T-helper 2 cell treated with Interferon-gamma antibody and Interleukin-4, amounts not matched to agents 5 μg/mL and 100 μg/mL, for 36 hours (primary cell): ENCODE measurements at places on chromosomes 6 and 20.

GRCh38 chr6:156166093-156166492 lies 611.1 kb upstream of the ARID1B start:
- no peak for DNase-seq

DNA sequence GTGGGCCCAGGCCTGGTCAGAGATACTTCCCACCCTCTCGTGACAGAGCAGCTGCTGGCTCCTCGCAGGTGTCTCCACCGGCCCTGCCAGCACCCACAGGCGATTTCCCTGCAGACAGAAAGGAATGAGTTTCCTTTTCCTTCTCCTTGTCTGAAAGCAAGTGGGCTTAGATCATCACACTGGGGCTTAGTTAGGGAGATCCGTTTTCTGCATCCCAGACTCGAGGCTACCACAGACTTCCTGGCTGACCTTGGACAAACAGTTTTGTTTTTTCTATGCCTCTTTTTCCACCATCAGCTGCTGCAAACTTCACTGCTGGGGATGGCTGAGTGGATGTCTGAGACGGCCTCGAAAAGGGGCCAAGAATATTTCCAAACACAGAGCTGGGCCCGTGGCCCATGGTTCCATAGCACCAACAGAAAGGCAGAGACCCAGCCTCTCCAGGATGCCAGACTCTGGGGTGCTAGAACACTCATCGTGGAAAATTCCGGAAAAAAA lies 86.5 kb downstream of the BANF2 start:
- no peak for DNase-seq

DNA sequence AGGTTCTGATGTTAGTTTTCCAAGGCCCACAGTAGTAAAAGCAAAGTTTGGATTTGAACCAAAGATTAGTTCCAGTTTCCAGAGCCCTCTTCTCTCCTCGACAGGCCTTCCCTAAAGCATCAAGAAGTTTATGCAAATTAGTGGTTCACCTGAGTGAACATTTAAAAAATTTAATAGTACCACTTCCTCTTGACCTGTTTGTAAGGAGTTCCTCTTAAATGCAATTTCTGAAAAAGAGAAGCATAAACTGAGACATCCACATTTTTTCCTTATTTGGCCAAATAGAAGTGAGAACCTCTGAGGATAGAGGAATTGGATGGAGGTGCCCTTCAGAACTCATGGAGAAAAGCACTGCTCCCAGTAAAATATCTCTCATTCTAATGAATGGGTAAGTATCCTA lies 1.2 kb upstream of the DSE start:
- no peak for DNase-seq

DNA sequence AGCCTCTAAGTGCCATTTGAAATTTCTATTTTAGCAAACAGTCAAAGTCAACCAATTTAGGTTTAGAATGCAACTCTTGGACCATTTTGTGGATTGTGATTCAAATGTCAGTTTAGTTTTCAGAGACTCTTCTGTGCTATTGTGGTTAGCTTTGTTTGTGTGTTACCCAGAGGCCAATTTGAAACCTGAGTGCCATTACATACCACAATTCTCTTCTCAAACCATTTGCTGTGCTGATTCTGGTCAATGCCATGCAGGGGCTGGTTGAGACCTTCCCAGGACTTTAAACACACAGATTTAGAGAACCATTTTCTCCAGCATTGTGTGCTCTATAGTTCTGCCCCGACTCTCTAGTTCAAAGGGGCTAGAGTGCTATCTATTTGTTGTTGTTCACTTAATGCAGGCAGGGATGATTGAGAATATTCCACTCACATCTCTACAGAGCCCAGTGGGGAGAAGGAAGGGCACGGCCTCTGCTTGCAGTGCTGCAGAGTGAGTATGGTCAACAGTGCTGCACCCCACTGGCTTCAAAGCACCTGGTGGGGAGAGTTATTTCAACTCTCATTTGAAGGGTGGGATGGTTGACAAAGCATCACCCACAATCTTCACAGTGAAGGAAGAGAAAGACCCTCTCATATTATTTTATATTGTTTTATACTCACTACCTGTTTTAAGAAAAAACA lies 738.2 kb downstream of the COL12A1 start:
- no peak for DNase-seq

- no peak for DNase-seq
Measured at GRCh38 chr6:162377735-162378134, 349.8 kb downstream of the PRKN start.

- DNase-seq, result no peak
Measured at GRCh38 chr20:20549267-20549612, 163.2 kb downstream of the RALGAPA2 start.

- no peak for DNase-seq
Measured at GRCh38 chr6:111862741-111863140, 10.5 kb downstream of the FYN start.

- no peak for DNase-seq
Measured at GRCh38 chr6:123648723-123649122, 12.0 kb upstream of the TRDN start.
